ENCODE measurements at places on chromosomes 5 and 9.

DNA sequence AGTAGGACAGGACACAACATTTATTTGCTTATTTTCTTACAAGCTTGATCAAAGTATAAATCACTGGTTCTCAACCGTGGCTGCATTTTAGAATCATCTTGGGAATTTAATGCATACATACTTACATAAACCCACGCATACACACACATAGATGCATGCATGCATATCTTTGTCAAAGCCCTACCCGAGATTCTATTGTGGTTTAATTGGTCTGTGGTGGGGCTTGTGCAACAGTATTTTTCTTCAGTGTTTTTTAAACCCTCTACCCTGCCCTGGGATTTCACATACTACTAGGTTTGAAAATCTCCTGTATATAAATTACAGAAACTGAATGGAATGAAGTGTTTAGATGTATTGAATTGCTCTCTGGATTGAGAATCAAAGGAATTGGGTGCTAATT lies 1166.2 kb downstream of the MAT2B start:
- DNase-seq, result no peak

DNA sequence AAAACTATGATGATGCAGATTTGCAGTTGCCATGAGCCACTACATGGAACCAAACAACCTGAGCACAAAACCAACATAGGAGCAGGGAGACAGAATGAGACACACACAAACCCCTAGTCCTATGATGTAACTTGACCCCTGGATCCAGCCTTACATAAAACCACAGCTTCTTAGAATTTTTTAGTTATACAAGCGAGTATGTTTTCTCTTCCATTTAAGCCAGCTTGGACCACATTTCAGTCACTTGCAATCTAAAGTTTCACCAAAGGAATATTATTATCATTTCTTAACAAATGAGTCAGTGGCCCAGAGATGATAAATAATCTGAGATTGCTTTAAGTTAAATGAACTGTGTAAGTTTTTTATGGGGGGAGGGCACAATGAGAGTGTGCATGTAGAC lies 6.8 kb downstream of the SPOCK1 start:
- no peak for DNase-seq

DNA sequence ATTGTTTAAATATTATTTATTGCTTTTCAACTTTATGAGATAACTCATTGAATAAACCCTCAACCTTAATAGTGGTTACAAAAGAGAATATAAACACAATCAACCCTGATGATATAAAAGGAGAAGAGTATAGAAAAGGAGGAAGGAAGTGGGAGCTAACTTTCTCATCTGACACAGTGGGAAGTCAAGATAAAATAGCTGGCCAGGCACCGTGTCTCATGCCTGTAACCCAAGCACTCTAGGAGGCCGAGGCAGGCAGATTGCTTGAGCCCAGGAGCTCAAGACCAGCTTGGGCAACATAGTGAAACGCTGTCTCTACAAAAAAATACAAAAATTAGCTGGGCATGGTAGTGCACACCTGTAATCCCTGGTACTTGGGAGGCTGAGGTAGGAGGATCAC lies 93.5 kb downstream of the PPP2R2B start:
- DNase-seq, result peak; percentile 45

GRCh38 chr9:89755821-89756220 lies 151.0 kb downstream of the GADD45G start:
- DNase-seq, result no peak

Measured in GF-D8 (cell line).